ENCODE measurements at places on chromosomes 6 and 20.

GRCh38 chr6:10177704-10178103 lies 237.2 kb downstream of the TFAP2A start:
- no peak for DNase-seq

- DNase-seq, result no peak
Observed at GRCh38 chr6:12608874-12609273, 107.7 kb upstream of the PHACTR1 start.

GRCh38 chr6:109454496-109455436 lies 806 bp downstream of the MICAL1 start:
- no peak for DNase-seq

DNA sequence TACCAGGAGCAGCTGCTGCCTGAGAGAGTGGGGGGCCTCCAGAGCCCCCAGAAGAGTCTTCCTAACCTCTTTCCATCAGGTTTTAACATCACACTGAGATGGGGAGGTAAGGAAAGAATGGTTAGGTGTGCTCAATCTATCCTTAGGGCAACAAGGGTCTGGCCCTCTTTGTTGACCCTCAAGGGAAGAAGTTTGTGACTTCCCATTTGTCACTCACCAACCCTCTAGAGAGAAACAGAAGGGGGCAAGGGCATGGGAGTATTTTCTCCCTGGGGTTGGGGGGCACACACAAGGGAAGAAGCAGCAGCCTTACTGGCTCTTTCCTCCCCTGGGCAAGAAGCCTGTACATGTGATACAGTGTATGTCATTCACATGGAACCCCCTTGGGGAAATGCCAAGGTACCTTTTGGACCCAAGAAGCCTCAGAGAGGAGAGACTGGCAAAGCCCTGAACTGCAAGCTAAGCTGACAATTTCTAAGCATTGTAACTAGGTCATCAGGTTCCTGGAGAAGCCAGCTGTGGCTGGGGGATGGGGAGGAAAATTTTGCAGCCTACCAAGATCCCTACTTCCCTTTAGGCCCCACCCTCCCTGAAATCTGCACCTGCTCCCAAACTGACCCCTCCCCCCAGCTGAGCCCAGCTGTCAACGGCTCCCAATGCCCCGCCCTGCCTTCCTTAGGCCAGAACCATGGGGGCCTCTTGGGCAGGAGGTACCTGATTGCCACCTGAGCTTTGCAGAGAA lies 14.5 kb downstream of the BCL2L1 start:
- peak; percentile 65 for DNase-seq

DNA sequence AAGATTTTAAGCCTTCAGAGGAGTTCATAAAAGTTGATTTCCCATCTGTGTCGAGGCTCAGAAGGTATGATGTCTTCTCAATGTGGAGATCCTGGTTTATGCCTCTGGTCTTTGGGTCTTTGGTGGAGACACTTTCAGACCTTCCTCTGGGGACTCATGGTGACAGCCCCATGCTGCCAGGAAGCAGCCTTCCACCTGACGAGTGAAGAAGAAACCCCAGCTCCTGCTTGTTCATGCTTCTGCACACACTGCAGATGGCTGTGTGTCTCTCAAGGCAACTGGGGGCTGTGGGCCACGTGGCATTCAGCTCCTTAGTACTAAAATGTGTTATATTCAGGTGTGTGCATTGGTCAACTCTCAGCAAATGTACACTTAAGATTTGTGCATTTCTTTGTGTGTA lies 4.9 kb upstream of the SCP2D1 start:
- DNase-seq, result no peak

Data from DMS 273 treated with DMSO at 0.1 percent for 48 hours (cell line).